ENCODE measurements at places on chromosomes 3 and 15.

DNA sequence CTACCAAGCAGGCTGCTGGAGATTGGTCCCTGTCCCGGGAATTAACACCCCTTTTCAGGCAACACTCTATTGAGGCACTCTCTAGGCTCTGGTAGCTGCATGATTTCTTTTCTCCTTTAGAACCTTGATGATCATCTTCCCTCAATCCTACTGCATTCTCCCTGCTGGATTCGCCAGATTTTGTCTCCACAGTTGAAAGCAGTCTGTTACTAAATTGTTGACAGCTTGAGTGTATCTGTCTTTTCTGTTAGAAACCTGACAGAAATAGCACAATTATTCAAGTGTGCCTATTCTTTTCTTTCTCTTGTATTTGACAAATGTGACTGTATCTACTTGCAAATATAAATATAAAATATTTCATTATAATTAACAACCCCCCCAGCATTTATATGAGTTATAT, 830.8 kb upstream of the CADM2 start:
- no peak for DNase-seq

DNA sequence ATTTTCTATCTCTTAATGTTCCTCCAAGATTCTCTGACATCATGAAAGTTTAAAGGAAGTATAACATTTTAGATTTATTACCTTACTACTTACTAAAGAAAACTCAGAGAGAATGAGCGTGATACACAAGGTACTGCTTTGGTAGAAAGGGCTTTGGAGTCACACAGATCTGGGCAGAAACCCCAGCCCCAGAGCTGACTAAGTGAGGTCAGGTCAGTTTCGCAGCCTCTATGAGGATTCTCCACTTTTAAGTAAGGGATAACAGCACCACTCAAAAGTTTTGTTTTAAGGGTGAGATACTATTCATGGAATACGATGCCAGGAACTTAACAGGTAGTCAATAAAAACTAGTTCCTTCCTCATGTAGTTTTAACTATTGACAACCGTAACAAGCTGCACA, 76.1 kb downstream of the CLDN11 start:
- DNase-seq: no peak

DNA sequence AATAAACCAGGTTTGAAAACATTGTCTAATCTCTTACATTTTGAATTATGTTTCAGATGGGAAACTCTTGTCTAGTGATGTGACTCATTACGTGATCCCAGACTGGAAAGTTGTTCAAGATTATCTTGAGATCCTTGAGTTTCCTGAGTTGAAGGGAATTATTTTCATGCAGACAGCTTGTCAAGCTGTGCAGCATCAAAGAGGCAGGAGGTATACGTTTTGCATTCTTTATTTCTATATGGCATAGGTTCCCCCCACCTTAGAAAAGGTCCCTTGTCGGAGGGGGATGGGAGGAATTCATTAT, 1.5 kb downstream of the DIS3L start:
- DNase-seq: no peak

DNA sequence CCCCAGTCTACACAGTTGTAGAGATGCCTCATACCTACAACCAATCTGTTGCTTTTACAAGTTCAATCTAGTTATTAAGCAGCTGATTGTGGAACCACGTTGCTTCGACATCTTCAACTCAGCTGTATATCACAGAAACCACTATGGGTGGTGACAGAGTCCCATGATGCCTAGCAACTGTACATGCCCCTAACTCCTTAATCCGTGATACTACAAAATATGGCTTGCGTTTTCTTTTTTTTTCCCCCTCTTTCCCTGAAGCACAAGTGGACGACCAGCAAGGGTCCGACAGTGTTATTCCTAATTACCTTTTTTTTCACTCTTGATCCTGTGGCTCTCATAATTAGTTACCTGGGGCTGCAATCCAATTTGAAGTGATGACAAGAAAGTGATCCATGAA, 478.6 kb downstream of the FOXP1 start:
- DNase-seq: no peak

- no peak for DNase-seq
Observed at GRCh38 chr3:196193736-196194541, 17.3 kb downstream of the ZDHHC19 start.

DNA sequence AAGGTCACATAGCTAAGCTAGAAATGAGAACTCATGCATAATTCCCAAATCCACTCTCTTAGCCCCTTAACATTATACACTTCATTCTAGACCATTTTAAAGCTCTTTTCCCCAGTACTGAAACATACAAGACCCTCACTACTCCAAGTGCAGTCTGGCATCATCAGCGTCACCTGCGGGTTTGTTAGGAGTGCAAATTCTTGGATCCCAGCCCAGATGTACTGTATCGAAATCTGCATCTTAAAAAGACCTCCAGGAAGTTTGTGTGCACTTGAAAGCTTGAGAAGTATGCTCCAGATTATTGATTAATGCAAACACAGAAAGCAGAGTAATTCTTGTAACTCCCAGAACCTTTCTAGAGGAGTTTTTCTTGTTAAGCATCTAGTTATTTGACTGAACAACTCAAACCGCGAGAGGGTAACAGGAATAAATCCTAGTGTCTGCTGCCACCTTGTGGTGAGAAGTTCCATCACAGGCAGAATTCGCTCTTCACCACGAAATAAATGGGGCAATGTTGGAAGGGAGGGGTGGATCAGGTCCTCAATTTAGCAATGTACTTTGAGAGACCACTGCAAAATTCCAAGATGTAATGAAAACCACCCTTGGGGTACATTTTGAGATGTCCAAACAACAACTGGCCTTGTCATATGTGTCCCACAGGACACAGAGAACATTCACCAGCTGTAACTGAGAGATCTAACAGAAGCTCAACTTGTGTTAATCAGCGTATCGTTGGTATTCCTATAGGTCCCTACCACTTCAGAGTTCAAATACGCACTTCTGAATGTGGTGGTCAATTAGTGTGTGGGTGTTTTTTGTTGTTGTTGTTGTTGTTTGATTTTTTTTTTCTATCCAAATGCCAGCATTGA, 583 bp upstream of the C3orf49 start:
- DNase-seq: no peak

- DNase-seq: no peak
Observed at GRCh38 chr3:122646146-122646988, 34.3 kb upstream of the PARP14 start.

GRCh38 chr3:156675830-156676767, 1.7 kb downstream of the TIPARP start:
- DNase-seq: no peak

GRCh38 chr3:194664857-194665256, 7.1 kb downstream of the LSG1 start:
- DNase-seq: no peak

DNA sequence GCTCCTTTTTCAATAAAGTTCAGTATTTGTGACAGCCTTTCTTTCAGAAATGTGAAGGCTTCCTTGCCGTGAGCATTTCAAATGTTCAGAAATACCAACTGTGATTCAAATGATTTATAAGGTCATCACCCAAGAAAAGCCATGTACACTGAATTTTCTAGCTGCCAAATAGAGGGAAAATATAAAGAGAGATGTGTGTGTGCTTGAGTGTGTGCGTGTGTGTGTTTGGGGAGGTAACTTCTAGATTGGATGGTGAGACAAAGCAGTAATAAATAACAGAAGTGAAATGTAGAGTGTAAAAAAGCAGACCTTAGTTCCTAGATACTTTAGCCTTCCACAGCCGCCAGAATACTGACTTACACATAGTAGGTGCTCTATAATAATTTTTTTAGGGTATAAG, 577.4 kb downstream of the TBL1XR1 start:
- DNase-seq: no peak

DNA sequence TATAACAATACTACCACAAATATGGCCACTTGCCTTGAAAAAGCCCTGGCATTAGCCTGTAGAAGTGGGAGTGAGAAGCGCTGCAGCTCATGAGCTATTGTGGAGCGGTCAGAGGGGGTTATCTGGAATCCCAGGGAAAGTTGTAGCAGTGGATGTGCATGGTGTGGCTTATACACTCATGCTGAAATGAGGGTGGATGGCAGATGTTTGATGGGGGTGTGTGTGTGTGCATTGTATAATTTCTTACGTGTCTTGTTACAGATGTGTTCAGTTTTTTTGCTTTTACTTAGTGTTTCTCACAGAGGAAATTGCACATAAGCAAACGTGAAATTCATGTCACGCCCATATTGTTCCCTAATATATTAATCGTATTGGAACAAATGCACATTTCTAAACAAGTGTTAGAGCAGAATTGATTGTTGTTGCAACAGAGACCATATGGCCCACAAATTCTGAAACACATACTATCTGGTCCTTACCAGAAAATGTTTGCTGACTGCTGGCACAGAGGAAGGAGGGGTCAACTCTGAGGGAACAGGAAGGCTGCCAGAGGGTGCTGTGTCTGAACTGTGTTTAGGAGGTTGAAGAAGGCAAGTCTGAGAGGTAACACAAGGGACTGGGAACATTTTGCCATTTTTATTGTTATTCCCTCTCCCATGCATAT, 200.0 kb upstream of the CFAP20DC start:
- no peak for DNase-seq

- no peak for DNase-seq
Observed at GRCh38 chr15:60824196-60824595, 345.3 kb upstream of the ICE2 start.

- no peak for DNase-seq
Observed at GRCh38 chr3:71785532-71786216, 726 bp upstream of the PROK2 start.

DNA sequence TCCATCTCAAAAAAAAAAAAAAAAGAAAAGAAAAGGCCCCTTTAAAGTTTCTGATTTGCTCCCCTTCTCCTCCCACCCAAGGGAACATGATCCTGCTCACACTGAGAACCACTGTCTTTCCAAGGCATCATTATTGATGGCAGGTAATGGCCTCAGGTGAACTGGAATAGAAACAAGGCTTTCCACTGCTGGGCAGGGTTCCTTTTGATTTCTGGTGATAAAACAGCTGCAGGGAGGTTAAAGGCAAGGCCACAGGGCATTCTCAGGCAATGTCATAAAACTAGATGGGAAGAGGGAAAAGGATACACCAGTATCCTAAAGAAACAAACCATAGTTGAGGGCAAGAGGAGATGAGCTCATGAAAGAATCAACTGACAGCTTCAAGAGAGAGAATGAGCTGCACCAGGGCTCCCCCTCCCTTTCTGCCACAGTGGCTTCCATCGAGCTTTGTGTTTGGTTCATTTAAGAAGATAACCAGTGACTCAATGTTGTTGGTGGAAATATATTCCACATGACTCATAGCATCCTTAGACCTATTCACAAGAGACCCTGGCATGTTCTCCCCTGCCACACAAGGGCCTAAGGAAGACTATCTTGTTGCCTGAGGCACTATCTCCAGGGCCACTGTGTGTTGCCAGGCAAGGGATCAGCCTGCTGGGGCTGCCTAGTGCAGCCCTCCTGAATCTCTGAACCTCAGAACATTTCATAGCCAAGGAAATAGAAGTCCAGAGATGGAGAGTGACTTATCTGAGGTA, 86.4 kb downstream of the WDR76 start:
- DNase-seq: no peak

GRCh38 chr3:189233225-189233858, 61.6 kb downstream of the TPRG1 start:
- no peak for DNase-seq

- no peak for DNase-seq
Observed at GRCh38 chr3:183313351-183313750, 60.3 kb downstream of the B3GNT5 start.

DNA sequence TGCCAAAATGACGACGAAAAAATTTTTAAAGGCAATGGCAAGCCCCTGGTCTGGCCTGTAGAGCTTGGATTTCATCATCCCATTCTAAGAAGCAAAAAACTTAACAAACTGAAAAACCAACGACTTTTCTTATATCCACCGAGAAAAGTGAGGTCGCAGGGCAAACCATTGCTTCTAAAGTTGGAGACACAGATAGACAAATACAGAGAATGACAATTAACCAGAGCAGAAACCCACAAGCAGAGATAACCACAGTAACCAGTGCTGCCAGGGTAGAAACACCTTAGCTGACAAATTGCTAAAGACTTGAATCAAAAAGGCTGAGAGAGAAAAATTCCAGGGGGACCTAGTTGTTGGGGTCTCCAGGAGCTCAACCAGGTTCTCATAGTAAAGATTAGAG, 386.5 kb upstream of the SGO1 start:
- DNase-seq: no peak

DNA sequence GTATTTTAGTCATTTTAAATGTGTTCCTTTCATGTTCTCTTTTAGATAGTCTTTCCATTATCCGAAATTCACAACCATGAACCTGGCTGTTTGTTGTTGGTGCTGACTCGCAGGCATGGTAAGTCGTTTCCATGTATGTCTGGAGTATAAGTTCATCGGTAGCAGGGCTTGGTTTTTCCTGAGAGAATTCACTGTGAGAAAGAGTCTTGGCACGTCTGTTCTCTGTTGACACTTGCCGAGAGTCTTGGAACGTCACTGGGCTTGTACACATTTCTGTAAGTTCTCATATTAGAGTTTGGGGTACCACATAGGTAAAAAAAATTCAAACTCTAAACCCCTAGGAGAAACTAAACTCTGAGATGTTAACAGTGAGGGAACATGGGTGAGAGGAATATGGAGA, 29.4 kb upstream of the EIF4A2 start:
- no peak for DNase-seq

DNA sequence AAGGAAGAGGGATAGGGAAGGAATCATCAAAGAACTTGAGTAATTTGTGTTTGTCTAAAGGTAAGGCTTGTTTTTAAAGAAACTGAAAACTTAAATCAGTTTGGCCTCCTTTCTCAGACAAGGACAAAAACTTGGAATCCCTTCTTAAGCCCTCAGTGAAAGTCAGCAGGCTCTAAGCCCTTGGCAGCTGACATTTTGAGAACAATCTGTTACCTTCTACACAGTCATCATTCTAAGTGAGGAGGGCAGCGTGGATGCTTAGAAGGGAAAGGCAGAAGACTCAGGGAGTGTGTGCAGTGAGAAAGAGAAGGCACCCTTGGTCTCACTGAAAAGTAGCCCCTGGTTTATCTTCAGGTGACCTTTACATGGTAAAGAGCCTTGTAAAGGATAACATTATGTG, 10.8 kb downstream of the HSPBAP1 start:
- DNase-seq: no peak

DNA sequence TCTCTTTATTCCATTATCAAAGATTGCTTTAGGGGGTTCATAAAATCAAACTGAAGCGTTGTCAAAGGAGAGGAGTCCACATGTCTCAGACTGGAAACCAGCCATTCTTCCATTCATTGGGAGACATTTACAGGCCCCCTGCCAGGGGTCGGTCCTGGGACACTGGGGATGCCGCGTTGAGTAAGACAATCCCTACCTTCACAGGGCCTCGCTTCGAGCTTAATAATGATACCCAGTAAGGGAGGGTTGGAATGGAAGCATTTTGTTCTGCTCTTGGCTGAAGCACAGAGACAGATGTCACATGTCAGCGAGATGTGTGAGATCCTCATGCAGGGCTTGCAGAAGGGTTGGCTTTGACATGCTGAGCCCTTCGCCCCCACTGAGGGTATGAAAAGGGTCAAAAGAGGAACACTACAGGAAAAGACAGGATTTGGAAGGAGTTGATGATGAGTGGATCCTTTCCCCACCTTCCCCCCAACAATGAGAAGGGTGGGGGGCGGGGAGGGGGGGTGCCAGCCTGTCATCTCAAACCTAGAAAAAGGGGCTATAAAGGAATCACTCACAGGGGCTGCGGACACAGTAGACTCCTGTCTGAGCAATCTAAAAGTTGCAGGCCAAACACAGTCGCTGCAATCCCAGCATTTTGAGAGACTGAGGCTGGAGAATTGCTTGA, 25.6 kb upstream of the ARL8B start:
- DNase-seq: no peak

- DNase-seq: no peak
Observed at GRCh38 chr3:63726656-63727055, 74.2 kb downstream of the SNTN start.

GRCh38 chr3:57165641-57166040, 488 bp upstream of the IL17RD start:
- no peak for DNase-seq
